ENCODE measurements at places on chromosomes 6 and 20.

GRCh38 chr6:157762636-157763035, 60.4 kb upstream of the SNX9 start:
- no peak for DNase-seq

DNA sequence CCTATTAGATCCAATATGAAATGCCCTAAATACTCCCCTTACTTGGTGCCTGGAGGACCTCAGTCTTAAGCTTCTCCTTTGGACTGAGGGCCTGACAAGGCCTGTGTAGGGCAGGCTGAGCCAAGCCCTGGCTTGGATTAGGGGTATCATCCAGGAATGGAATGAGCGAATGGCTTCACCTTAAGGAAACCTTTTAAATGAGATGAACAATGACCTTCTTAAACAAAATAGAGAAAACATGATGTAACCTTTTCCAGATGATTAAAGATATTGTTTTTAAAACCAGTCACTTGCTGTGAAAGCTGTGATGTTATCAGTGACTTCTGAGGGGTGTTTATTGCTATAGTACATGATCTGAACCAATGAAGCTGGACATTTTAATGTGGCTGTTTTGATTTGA, 55.5 kb downstream of the TRAF3IP2 start:
- no peak for DNase-seq

DNA sequence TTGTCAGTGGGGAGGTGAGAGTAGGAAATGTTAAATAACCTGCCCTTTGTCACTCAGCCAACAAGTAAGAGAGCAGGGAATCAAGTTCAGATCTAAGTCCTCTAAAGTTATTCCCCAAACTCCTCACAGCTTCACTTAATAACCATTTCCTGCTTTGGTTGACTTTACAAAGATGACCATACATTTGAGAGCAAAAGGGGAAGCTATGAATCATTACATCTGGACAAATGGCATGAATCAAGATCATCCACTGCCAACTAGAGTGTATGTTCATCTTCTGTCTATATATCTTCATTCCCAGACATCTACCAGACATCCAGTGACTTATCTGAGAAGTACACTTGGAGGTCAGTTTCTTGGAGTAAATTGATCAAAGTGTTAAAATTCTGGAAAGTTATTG, 15.1 kb upstream of the HIVEP2 start:
- DNase-seq: no peak

- no peak for DNase-seq
Observed at GRCh38 chr20:3818155-3819151, 1.9 kb upstream of the AP5S1 start.
